ENCODE measurements at places on chromosomes 6 and 20. TPM values are rescaled to one million over a fixed set of nuclear protein-coding genes. Genes with fewer than 3 reads are reported as not detected.

Gene CTAGE9
- not detected for polyA plus RNA-seq

Gene CDKAL1
- 8.4 TPM for polyA plus RNA-seq

GRCh38 chr20:47205577-47206123, 150.8 kb downstream of the ZMYND8 start:
- DNase-seq: peak; percentile 71

DNA sequence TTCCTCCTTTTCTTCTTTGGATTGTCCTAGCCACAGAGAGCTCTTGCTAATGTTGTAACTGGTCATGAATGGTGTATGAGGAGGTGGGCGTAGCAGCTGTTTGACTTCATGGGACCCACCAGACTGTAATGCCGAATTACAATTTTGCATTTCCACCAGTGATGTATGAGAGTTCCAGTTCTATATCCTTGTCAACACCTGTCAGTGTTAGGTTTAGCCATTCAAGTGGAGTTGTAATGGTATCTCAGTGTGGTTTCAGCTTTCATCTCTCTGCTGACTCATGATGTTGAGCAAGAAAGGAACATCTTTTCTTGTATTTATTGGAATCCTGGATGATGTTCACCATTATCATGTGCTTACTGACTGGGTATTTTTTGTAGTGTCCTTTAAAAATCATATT, 5.1 kb downstream of the IGF2R start:
- no peak for DNase-seq

DNA sequence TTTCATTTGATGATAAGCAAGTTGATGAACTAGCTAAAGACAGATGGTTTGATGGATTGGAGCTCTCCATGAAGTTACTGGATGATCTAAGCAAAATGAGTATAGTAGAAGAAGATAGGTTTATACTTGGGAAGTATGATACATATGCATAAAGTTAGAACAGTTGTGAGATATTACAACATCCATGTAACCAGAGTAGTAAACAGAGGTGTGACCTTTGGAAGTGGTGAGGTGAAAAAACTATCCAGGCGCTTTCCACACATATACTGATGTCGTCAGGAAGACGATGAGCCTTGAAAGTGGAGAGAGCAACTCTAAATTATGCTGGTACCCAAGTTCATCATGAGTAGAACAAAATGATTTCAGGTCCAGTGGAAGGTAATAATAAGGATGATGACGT, 271.0 kb downstream of the PTPRK start:
- DNase-seq: no peak

GRCh38 chr20:62066339-62066982, 780 bp upstream of the TAF4 start:
- DNase-seq: peak; percentile 79

DNA sequence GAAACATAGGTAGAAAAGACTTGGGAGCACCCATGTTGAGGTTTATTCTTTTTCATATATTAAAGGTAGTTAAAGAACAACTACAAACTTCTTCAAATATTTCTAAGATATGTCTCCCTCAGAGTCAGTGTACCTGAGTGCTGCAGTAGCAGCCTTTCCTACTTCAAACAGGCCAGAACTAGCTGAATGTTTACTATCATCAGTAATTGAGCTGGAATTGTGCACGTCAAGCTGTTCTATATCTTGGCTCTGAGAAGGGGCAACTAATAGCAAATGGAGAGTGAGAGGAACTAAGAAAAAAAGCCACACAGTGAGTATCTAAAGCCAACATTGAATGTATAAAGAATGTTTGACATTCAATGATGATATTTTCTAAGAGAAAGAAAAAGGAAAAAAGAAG, 21.7 kb downstream of the MTCL3 start:
- DNase-seq: no peak
